ENCODE measurements at places on chromosomes 4 and X.

GRCh38 chr4:135098061-135098460 lies 896.5 kb upstream of the PABPC4L start:
- DNase-seq: no peak

DNA sequence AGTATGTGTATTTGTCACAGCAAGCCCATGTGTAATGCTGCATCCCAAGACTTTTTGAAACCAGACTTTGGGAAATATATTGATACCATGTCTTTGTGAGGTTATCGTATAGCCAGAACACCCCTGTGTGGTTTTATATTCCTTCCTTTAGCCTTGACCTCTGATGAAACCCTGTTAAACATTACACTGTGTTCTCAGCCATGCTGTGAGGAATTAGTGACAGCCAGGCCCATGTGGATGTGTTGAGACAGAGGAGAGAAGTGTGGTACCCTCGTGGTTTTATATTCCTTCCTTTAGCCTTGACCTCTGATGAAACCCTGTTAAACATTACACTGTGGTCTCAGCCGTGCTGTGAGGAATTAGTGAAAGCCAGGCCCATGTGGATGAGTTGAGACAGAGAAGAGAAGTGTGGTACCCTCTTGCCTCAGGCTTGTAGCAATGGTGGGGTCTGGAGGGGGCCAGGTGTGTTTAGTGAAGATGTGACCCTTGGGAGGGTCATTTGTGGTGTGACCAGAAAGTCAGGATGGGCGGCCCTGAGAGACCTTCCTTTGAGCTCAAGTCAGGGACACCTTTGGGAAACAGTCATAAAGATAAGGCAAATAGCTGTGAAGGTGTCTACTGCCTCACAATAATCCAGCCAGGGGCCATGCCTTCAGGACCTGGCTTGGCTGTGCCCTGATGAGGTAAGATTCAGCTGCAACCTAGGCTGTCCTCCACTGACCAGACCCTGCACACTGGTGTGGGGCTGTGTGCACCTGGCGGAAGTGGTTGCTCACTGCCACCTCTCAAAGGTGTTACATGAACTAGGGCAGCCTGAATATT lies 110.0 kb downstream of the IRF2 start:
- DNase-seq: no peak

GRCh38 chr4:182809417-182810102 lies 107.6 kb downstream of the DCTD start:
- no peak for DNase-seq

DNA sequence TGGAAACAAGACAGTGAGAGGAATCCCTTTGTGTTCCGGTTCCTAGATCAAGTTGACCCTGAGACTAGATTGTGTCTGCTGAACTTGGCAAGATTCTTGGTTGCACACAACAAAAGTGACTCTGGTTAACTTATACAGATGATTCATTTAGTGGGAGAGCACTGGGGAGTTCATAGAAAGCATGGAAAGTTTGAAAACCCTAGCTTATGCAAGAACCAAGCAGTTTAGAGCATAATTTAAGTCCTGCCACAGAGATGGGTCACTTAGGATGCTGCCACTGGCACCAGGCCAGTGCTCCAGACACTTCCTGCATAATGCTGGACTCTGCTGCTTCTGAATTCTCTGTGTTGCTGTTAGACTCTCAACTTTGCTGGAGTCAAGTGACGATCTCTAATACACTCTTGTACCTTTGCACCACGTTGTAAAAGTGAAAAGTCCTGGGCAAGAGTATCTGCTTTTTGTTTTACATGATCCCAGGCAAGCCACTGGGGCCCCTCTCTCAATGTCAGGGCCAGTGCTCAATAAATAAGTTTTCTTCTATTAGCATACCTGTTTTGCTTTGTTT lies 12.7 kb upstream of the DCUN1D4 start:
- DNase-seq: no peak

GRCh38 chr4:163764569-163764968 lies 270.1 kb downstream of the TMA16 start:
- no peak for DNase-seq

DNA sequence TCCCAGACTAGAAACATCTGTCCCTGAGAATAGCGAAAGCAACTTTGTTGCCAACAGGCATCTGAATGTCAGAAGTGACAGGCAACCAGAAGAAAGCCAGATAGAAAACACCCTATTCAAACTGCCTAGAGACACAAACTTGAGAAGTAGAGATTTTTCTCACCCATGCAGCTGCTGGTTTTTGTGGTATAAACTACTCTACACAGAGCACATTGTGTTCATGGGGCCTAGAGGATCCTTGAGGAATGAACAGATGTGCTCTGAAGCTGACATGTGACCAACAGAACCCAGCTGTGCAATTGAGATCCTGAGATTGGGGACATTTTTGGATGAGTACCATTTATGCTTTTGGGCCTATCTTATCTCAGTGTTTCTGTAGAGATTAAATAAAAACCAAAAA lies 63.6 kb upstream of the NRK start:
- no peak for DNase-seq

DNA sequence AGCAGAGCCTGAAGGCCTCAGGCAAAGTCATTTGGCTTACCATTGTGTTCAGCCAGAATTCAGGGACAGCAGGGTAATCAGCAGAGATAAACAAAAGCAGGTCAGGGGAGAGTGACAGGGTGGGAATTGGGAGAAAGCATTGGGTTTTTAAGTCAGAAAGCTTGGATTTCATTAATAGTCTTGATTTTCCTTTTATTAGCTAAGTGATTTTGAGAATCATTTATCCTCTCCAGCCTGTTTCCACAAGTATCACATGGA lies 410.1 kb downstream of the HNRNPD start:
- no peak for DNase-seq

GRCh38 chr4:153523164-153523796 lies 57.1 kb downstream of the TMEM131L start:
- DNase-seq: no peak

DNA sequence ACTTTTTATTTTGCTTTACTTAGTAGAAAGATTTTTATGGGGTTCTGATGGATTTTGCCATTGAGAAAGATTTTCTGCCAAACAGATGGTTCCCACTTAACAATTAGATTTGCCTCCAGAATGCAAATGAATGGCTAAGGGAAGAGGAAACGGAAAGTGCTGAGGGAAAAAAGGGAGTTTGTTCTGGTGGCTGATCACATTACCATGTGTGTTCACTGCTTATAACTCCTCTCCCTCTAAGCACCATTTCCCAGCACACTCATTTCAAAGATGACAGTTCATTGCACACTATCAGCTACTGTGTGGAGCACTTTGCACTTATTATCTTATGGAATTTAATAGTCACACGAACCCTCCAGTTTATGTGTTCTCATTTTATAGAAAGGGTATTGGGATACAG lies 68.0 kb upstream of the GRID2 start:
- DNase-seq: no peak

DNA sequence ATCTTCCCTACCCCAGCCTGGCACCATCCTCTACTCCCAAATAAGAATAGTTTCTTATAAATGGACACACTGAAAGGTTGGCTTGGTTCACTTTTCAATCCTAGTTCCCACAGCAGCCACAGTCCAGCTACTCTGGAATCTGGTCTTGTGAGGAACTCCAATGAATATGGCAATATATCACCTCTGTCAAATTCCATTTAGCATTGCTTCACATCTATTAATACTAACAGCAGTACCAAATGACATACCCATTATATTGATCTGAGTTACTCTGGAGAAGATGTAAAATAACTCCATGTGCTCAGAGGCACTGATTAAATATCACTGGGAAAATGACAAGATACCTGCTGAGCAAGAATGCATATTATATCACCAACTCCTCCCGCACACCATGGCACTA lies 8.6 kb downstream of the OPHN1 start:
- no peak for DNase-seq

DNA sequence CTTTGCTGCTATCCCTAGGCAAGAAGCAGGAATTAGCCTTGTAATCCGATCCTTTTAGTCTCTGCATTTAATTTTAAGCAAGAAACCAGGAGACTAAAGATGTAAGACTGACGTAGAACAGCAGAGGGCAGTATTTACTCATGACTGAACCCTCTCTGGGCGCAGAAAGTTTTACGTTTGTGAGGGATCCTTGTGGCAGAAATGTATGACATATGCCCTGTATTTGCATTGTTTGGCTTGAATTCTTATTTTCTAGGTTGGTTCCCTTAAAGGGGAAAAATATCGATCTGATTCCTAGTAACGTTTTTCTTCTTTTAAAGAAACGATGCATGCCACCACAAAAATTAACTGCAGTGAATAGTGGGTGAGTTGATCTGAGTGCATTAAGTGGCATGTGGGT lies 1.3 kb upstream of the FAT4 start:
- no peak for DNase-seq

- DNase-seq: no peak
These were observed 28.7 kb downstream of the ADH6 start for GRCh38 chr4:99190336-99190735.

- DNase-seq: no peak
These were observed 63.1 kb downstream of the NPY2R start for GRCh38 chr4:155271557-155271956.

- no peak for DNase-seq
These were observed 13.0 kb downstream of the STATH start for GRCh38 chr4:70008771-70009170.

- DNase-seq: no peak
These were observed 129.0 kb upstream of the KCNIP4 start for GRCh38 chr4:22077571-22077970.

GRCh38 chr4:111028795-111029194 lies 405.9 kb upstream of the PITX2 start:
- no peak for DNase-seq
